NCI-H1436 (cell line): ENCODE measurements at places on chromosomes 13 and 19.

GRCh38 chr19:52231154-52231910 is 38.1 kb upstream of the ZNF766 start:
- no peak for DNase-seq

DNA sequence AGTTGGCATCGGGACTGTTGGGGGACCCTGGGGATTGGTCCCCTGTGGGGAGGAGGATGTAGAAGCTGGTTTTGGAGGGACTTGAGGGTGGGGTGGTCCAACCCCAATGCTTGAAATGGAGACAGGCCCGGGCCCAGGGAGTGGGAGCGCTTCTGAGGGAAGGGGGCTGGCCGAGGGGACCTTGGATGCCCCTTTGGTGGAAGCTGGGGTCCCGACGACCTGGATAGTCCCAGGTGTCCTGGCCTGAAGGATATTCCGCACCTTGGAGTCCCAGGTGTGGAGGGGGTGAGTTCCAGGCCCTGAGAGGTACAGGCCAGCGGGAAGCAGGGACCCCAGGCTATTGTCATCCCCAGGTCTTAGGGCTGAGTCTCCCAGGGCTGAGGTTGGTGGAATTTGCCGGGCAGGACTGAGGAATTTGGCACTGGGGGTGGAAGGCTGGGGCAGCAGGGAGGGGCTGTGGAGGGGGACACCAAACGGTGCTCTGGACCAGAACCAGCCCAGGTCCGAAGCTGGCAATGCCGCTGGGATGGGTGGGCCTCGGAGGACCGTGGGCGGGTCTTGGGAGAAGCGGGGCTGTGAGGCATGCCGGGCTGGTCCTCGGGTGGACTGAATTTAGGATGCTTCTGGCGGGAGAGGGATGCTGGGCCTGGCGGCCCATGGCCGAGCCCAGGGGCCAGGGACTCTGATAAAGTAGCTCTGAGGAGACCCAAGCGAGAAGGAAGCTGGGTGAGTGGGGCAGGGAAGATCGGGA is 1.8 kb downstream of the HDGFL2 start:
- no peak for DNase-seq

GRCh38 chr13:20408181-20408580 is 117.5 kb downstream of the CRYL1 start:
- no peak for DNase-seq

DNA sequence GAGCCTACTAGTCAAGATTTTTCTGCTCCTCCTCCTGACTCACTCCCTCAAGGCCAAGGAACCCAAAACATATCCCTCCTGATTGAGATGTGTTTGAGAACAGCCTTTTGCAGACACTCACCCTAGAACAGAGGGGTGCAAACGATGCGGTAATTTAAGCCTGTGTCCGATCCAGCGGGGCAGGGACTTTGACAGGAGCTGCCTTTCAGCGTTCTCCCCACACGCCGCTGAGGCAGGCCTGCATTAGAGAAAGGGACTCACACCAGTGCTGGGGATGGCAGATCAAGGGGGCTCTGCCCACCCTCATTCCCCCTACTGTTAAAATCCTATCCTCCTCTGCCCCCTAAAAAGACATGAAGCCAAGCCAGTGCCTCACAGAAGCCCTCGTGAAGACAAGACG is 70.5 kb downstream of the CCDC70 start:
- DNase-seq = no peak

- no peak for DNase-seq
Observed at GRCh38 chr19:18060472-18060871, 26.3 kb downstream of the IL12RB1 start.

DNA sequence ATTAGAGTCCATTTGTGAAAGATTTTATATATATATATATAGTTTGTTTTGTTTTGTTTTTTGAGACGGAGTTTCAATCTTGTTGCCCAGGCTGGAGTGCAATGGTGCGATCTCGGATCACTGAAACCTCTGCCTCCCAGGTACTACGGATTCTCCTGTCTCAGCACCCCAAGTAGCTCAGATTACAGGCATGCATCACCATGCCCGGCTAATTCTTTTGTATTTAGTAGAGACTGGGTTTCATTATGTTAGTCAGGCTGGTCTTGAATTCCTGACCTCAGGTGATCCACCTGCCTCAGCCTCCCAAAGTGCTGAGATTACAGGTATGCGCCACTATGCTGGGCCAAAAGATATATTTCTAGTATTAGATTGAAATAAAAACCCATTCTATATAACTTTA is 4.0 kb upstream of the ZNF701 start:
- no peak for DNase-seq

DNA sequence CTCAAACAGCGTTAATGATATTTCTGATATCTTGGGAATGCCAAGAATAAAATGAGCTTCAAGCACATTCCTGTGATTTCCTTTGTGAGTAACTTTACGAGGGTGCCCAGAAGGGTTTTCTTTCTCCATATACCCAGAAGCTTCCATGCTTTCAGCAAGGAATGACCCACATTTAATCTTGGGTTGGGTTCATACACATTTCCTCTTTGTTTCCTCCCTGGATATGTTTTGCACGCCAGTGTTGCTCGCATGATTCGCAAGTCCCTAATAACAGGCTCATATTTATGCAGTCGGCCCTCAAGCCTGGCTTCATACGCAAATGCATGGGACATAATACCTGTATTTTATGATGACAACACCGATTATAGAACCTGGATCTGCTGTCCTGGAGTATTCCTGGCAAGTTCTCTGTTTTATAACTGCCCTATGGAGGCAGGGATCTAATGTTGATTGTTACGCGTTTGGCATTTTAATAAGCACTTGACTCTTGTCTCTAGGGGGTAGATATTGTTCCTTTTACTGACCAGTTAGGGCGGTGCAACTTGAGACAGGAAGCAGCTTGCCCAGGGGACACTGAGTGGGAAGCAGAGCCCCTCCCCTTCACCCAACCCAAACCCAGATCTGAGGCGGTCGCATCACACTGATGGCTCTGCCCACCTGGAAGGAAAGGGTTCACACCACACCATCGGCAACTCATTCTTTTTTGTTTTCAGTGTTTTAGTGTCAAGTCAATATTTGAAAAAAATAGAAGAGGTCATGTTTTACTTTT is 220.4 kb upstream of the SOX1 start:
- DNase-seq = peak; percentile 81

- DNase-seq = no peak
Observed at GRCh38 chr19:8259922-8260247, 48.3 kb downstream of the CD320 start.

- DNase-seq = no peak
Observed at GRCh38 chr13:106899442-106899841, 331.5 kb upstream of the ARGLU1 start.

- peak; percentile 77 for DNase-seq
Observed at GRCh38 chr19:17719730-17720400, 585 bp downstream of the MAP1S start.

GRCh38 chr13:52012512-52012836 is 276 bp downstream of the ALG11 start:
- DNase-seq = no peak

DNA sequence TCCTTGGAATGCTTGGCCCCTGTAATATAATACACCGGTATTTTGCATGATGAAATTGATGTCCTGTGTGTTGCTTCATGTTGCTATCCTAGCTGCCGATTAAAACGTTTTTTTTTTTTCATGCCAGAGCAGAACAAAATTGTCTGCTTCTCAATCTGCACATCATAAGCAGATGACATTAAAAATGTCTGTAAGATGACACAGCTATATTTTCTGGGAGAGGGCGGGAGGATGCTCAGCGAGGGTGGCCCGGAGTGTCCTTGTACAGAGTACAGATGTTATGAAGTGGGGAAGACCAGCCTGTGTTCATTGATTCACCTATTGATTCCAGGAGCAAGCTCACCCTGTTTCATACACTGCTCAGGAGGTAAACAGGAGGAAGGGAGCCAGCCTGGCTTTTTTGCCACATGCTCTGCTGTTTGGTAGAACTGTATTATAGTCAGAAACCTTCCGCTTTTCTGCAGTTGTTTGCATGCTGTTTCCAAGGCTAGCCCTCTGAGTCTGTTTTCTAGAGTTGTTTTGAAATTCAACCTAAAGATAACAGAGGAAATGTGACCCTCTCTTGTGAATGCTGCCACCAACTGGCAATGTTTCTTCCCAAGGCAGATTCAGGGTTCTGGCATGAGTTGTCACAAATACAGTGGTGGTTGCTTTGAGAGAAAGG is 4.7 kb upstream of the IRS2 start:
- DNase-seq = peak; percentile 34

DNA sequence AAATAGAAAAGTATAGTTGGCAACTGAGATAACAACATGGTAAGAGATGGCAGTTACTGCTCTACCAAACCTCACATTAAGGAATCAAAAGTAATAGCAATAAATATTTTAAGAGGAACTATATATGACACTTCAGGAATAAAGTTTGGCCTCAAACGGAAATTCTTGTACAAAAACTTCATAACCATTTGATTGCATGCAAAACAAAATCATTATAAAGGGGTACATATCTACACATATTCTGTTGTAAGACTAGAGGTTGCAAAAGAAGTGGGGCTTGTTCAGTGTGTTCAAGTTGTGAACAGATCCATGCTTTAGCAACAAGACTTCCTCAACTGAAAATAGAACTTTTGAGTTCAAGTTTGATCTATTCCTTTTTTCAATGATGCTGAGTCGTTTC is 133.5 kb upstream of the MIR17HG start:
- DNase-seq = no peak

GRCh38 chr13:24742977-24743376 is 21.0 kb upstream of the RNF17 start:
- no peak for DNase-seq

DNA sequence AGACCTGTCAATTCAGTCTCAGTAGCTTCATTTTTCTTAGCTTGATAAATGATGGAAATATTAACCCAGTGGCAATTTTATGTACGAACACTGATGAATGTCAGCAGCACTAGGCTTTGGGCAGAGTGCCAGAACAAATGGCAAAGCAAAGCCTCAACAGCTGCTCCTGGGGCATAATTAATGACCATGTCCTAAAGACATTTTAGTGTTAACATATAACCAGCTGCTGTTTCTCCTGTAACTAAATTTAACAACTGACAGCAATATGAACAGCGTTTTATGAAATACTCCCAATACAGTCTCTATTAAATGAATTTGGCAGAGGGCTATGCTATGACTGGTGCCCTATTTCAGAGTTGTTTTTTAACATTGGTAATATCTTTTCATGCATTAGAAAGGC is 47.1 kb downstream of the ZNF568 start:
- no peak for DNase-seq

DNA sequence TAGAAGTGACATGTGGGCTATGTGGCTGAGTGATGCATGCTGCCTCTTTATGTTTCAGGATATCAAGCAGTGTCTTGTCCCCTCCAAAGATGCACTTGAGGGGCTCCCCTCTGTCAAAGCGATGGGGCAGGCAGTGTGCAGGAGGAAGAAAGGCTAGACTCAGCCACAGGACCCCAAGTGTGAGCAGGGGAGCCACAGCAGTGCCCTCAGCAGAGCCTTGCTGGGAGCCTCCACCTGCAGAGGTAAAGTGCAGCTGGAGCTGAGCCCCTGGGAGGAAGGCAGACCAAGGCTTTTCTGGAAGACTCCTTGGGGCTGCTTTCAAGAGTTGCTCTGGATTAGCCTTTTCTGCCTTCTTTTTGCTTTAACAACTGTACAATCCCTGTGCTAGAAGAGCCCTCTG is 247.3 kb downstream of the DLEU7 start:
- DNase-seq = no peak

GRCh38 chr19:45178262-45179071 is at the start of gene BLOC1S3:
BLOC1S3 (plus strand) TSS chr19:45178784; CDS start chr19:45179297, 513 bp downstream.
- peak; percentile 99 for DNase-seq

DNA sequence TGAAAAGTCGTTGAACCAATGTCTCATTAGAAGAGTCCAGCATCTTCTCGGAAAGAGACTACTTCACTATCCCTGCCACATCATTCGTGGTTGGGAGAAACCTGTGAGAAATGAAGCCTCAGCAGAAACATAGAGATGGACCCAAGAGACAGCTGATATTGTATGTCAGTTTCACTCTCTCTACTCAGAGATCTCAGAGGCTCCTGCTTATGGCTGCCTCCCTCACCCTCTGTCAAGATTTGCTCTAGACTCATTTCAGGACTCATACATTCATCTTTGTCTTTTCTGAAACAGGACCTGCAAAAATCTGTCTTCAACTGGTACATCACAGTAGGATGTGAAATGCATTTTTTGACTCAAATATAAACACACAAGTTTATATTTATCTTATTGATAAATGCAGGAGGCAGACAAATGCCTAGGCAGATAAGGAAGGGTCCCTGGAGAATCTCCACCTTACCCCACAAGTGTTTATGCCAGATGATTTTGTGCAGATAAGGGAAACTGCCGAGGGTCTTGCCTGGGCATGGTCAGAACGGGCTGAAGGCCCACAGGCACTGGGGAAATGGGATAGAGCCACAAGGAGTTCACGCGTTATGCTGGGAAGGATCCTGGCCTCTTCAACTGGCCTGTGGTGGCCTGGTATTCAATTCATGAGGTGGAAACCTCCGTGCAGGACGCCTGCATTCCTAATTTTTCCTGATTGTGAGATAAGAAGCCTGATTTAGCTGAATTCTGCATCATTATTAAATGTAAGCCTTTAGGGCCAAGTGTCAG is 1834.0 kb upstream of the PCDH20 start:
- no peak for DNase-seq

- DNase-seq = no peak
Observed at GRCh38 chr19:30317403-30317802, 54.8 kb upstream of the ZNF536 start.

DNA sequence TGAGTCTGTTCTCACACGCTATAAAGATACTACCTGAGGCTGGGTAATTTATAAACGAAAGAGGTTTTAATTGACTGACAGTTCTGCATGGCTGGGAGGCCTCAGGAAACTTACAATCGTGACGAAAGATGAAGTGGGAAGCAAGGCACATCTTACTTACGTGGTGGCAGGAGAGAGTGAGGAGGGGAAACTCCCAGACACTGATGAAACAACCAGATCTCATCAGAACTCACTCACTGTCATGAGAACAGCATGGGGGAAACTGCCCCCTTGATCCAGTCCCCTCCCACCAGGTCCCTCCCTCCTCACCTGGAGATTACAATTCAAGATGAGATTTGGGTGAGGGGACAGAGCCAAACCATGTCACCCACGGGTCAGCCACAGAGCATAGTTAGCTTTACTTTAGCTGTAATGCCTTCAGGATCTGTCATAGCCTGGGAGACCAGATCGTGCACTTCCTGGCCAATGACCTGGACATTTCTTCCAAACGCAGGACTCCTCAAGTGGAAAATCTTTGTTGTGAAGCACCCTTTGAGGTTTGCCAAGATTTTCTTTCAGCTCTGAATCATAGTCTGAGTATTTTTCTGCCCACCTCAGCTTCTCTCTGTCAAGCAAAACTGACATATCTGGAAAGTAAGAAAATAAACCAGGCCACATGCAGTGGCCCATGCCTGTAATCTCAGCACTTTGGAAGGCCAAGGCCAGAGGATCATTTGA is 25.2 kb upstream of the HIF3A start:
- DNase-seq = no peak

- DNase-seq = no peak
Observed at GRCh38 chr13:90740099-90740498, 607.4 kb upstream of the MIR17HG start.

GRCh38 chr19:8023371-8023770 is 17.9 kb upstream of the ELAVL1 start:
- no peak for DNase-seq

GRCh38 chr13:41587490-41587889 is 130.1 kb downstream of the RGCC start:
- DNase-seq = no peak
